Fibroblast of skin of abdomen (primary cell): ENCODE measurements at places on chromosomes 2 and 18.

- DNase-seq = no peak
These were observed 19.2 kb upstream of the SLC14A2 start for GRCh38 chr18:45596036-45596435.

GRCh38 chr2:233953087-233953801, 36.1 kb downstream of the TRPM8 start:
- no peak for DNase-seq

DNA sequence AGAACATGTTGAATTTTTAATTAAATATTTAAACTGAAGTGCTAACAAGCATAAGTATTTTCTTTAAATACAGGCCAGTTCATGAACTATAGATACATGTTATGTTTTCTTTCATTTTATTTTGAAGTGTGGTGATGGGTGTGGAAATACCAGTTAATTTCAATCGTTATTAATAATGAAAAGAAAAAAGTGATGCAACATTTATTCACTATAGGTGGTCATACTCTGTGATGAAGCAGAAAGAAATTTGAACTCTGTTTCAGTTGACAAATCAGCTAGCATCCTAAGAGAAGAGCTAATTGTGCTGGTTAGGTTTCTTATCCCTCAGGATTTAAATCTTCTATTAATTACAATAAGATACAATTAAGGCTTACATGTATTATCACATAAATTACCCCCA, 795.1 kb upstream of the DDX18 start:
- DNase-seq = no peak

DNA sequence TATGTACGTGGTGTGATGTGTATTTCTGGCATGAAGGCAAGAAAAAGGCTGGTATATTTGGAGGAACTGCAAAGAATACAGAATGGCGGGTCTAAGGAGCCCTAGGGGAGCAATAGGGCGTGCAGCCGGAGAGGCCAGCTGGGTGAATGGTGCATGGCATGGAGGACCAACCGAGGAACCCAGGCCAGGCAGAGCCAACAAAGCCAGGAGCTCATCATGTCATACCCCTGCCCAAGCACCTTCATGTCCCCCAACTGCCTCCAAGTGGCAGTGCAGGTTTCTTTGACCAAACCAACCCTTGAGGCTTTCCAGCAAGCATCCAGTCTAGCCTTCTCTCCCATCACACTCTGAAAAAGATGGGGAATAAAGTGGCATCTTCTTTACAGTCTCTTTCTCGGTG, 8.9 kb upstream of the KCNK3 start:
- no peak for DNase-seq

GRCh38 chr2:226772389-226773179, 27.0 kb downstream of the IRS1 start:
- DNase-seq = no peak

DNA sequence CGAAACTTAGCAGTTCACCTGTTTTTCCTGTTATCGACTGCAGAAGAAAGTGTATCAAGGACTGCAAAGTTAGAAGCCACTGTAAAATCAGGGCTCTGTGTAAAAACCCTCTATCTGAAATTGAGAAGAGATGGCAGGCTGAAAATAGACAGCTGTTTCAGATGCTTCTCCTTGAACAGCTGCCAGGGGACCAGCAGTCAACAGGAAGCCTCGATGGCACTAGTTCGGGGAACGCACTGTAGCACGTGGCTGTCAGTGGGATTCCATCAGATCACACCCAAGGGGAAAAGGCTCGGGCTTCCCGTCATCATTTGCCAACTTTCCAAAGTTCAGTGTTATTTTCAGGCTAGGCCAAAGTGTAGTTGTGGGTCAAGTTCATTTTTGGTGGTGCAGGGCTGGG, 316.9 kb downstream of the TXNL1 start:
- no peak for DNase-seq
